PC-3 (cell line): ENCODE measurements at places on chromosomes 12 and 14.
A peak's percentile ranks its signal among the peaks of the same experiment; 100 is the strongest.

DNA sequence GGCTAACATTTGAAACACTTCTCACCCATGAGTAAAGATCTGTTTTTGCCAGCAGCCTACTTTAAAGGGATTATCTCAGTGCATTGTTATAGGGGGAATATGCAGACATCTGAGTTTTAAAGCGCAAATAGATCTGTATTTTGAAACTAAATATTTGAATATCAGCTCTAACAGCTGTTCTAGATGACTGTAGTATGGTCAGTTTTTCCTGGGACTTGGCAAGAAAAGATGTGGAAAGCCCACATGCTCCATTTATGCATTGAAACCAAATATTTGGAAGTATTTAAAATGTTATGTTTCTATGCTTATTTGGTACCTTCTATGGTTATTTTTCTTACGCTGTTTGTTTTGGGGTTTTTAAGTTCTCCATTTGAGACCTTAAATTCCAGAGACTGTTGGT is 41.7 kb downstream of the RIC8B start:
- DNase-seq, result no peak

DNA sequence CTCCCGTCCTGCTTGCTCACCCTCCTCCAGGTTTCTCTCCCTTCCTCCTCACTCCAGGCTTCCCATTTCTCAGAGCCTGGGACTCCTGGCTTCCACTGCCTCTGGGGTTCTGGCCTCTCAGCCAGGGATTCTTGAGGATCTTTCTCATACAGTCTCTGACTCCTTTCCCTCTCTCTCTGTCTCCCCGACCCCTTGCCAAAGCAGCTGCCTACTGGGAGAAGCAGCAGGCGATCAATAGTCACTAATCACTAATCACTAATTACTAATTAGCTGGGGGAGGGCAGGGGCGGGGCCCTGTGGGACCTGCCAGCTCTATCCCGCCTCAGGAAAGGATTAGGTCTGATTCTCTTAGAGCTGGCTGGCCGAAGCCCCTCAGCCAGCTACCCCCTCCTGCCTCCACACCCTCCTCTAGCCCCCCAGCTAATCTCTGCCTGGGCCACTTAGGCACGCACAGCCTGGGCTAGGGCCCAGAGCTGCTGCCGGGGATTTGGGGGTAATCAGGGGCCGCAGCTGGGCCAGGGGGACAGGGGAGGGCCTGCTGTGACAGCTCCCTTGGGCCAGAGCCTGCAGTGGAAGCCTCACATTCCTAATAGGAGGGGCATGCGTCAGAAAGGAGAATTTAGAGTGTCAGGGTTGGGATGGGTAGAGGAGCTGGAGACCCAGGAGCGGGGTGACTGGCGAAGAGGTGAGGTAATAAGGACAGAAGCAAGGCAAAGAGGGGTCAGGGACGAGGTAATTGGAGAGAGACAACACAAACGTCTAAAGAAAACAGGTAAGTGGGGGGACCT is 2.8 kb downstream of the NXPH4 start:
- DNase-seq, result no peak

- DNase-seq, result no peak
Measured at GRCh38 chr14:58765843-58766242, 128.1 kb downstream of the DACT1 start.

DNA sequence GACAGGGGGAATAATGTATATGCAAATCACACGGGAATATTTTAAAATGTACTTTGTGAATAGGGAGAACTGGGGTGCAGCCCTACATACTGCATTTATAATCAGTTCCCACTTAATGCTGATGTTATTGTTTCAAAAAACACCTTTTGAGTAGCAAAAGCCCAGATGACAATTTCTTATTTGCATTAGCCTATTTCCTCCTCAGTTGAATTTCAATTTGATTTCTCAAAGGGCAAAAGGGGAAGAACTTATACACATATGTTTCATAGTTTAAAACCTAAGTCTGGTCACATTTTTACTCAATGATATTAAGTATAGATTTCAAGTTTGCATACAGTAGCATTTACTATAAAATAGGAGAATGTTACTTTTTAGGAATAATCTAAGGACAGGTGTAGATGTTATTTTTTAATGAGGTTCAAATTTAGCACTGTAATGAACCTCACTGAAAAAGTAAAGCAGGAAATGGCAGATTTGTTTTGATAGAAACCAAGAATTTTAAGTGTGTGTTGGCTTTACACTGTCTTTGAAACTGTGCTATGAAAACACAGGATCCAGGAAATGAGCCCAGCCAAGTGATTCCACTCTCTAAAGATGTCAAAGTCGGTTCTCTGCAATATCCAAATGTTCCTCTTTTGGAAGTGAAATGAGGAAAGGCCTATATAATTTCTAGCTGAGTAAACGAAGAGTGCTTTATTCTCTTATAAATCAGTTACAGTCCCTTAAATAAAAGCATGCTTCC is 367.4 kb downstream of the BTG1 start:
- no peak for DNase-seq

- no peak for DNase-seq
Measured at GRCh38 chr14:52072266-52072780, 3.5 kb upstream of the NID2 start.

DNA sequence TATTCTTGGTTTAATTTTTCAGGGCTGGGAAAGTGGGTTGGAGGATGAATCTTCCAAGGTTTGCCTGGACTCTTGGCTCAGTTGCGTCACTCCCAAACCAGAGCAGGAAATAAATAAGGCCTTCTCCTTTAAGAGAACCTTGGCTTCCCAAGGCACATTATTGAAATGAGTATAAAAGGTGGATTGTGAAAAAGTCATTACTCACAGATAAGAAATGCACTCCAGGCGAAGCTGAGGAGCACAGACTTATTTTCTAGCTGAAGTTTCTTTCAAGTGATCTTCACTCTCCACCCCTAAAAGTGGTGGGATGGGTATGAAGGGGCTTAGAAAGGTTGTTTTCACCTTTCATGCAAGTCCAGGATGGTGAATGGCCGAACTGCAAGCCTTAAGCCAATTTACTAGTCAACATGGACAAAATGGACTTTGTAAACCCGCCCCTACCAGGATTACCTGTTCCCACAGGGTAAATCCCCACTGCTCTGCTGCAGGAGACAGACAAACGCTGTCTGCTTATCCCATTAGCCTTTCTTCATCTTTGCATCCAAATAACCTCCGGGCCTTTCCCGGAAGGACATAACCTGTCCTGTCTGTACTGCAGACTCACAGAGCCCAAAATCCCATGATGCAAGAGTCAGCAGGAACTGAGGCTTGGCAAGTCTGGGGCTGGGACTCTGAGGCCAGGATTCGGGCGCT is 207.6 kb downstream of the BCL11B start:
- DNase-seq, result no peak

DNA sequence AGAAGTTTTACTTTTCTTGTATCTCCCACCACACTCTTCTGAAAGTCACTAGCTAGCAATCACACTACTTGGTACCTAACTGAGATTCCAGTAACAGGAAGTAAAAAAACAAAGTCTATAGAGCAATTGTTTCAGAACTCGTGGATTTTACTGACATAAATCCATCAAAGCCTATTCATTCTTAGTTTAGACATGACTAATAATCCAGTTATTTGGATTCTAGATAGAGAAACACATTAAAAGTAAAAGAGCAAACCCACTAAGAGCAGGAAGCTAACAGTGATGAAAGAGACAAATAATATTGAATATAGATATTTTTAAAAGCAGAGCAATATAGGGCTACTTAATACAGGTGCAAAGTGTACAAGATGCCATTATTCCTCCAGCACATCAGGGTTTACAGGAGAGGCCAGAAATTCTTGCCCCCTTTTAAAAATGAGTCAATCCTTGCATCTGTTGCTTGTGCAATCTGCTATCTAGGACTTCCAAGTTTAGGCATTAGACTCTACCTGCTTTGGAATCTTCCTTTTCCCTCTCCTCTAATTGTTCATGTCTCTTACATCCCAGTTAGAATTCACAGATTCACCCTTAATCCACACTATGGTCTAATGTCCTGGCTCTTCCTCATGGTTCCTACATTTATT is 6.0 kb downstream of the HEATR5A start:
- peak; percentile 72 for DNase-seq

DNA sequence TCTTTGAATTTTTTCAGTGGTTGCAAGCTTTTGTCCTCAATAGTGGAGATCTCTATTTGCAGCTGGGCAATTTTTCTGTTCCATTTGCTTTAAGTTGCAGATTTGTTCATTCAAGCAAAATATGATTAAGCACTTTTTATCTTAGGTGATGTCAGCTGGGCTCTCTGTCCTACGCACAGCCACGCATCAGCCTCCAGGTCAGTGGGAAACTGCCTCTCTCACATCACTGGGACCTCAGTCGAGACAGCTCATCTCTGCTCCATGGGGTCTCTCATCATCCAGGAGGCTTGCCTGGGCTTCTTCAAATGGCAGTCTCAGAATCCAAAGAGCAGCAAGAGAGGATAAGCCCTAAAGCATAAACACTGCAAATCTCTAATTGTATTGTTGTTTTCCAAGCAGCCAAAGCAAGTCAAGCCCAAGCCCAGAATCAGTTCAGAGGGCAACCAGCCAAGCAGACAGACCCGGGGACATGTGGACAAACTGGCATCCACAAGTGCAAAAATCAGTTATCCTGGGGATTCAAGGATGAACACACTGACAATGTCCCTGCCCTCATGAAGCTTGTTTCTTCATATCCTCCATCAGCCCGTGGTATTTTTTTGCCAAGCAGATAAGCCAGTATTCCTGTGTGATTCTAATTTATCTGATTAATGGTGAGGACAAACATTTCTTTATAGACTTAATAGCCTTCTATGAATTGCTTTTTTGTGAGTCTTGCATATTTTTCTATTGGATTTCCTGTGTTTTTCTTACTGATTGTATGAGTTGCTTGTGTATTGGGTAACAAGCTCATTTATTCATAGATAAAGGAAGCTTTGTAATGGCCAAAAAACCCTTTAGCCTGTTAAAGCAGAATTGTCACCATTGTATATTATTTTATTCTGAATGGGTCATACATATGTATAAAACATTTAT is 262.5 kb downstream of the GXYLT1 start:
- DNase-seq, result no peak
